Activated CD4-positive, CD25-positive, alpha-beta regulatory T cell treated with anti-CD3 and anti-CD28 coated beads, Interleukin-2, amount 50 U/mL, for 72 hours (primary cell): ENCODE measurements at places on chromosomes 3 and 15.
A peak's percentile ranks its signal among the peaks of the same experiment; 100 is the strongest.

DNA sequence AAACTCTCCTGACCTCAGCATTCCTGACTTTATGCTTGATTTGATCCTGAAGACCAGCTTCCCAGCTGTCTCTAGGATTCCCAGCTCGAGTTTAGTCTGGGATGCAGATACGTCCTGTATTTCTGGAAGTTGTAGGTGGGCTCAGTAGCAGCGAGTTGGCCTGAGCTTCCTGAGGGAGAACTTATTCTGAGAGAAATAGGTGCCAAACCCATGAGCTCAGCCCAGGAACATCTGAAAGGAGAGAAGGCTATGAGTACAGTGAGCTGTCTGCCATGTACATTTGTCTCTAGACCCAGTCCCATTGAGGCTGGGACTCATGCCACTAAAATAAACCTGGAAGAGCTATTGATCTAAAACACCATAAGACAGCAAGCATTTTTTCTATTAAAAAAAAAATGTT is 36.6 kb upstream of the SLC9A9 start:
- DNase-seq, result no peak

GRCh38 chr3:49648354-49649019 is 25.7 kb upstream of the APEH start:
- DNase-seq, result no peak

DNA sequence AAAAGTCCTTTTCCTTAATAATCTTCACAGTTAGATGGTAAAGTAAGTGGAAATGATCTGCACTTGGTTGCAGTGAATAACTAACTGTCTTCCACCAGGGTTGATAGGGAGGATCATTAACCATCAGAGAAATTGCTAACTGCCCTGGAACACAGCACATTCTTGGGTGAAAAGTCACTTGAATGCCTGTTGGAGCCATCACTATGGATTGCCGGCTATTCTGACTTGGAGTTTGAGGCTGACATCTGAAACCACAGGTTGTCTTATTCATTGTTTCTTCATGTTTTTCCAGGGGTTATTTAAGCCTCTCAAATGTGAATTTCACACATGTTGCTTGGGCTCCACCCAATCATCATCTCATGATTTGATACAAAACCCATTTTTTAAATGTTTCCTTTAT is 901.4 kb downstream of the MCTP2 start:
- DNase-seq, result no peak

DNA sequence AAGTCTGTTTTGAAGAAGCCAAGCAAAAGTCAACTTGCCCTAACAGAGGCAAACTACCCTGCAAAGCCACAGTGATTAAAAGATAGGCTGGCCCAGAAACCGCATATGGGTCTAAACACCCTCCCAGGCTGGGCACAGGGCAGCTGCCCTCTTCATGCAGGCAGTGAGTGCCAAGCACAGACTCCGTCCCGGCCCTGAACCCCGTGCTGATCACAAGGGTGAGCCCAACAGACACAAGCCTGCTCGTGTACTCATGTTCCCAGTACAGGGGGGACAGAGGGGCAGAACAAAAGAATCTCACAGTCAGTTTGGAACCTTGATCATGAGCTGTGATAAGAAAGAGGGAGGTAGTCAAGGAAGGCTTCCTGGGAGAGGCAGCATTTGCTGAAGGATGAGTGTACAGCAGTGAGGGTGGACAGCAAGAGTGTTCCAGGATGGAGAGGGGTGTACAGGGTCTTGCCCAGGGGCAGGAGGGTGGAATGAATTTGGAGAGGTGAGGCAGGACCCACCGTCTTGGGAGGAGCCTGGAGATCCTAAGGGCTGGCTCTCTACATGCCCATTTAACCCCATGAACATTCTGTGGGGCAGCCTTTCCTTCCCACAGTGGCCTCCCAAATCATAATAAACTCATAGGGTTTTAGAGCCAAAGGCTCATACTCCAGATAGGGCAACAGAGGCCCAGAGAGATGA is 43.2 kb upstream of the PRR23E start:
- DNase-seq, result no peak

GRCh38 chr3:160140756-160141155 is 84.5 kb upstream of the C3orf80 start:
- no peak for DNase-seq

GRCh38 chr3:159977295-159977694 is 11.3 kb upstream of the IL12A start:
- DNase-seq, result no peak

DNA sequence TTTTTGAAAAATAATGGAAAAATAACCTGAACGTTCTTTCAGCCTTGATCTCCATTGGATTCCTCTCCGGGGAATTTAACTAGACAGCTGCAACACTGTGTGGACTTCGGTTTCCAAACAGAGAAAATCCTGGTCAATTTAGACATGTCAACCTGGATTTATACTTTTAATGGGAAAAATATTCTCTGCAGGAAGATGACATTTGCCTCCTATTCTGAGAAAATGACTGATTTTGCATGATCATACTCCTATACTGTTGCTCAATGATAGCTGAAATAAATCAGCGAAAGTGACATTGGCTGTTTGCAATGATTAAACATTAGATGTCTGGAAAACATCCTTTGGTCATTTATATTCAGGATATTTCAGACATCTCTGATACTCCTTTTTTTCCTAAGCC is 94.8 kb downstream of the GABRG3 start:
- no peak for DNase-seq

DNA sequence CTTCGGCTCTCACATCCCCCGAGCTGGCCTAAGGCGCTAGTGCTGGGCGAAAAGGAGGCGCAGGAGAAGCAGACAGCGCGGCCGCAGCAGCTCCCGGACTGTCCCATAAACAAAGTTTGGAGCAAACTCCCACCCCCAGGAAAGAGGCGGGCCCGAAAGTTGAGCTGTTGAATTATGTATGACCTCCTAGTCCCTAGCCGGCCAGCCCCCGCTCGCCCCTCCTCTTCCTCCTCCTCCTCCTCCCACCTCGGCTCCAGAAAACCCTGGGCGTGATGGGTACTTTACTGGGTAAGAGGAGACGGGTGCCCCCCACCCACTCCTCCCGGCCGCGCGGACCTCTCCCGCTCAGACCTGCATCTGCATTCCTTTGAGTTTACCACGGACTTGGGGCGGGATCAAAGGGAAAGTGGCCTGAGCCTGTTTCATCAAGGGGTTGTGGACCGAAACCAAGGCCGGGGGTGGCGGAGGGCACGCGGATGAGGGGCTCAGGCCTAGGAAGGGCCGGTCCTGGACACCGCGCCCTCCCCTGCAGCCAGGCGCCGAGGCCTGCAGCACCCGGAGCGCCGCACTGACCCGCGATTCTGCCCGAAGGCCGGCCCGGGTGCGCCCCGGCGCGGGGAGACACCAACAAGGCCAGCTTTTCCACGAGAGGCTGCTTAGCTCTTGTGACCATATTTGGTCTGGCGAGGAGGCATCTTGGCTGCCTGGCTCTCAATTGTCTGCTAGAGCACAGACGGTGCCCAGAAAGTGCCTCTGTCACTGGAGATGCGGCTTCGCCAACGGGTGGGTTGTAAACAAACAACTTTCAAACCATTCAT is at the start of gene WWTR1:
Gene WWTR1 (minus strand): TSS at position 100 of the 818 bp plus-strand sequence. CDS start 719 bp downstream, outside the sequence.
- peak; percentile 44 for DNase-seq

DNA sequence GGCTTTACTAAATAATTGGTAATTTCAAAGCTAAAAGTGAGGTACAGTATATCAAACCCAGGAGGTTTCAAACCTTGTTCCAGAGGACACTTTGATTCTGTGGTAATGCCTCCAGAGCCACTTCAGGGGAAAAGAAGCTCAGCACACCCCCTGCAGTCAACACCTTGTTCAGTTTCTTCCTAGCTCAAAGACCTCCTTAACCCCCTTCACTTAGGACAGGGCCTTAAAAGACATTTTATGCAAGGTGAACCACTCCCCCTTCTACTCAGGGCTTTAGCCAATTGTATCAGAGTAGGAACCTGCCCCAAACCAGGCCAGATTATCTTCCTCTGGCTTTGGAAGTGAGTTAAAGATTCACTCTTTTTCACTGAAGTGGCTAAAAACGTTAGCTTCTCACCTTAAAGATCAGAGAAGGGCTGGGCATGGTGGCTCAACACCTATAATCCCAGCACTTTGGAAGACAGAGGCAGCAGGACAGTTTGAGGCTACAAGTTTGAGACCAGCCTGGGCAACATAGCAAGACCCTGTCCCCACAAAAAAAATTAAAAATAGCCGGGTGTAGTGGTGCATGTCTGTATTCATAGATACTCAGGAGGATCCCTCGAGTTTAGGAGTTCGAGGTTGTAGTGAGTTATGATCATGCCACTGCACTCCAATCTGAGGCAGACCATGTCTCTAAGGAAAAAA is 3.4 kb downstream of the DENND6A start:
- no peak for DNase-seq

DNA sequence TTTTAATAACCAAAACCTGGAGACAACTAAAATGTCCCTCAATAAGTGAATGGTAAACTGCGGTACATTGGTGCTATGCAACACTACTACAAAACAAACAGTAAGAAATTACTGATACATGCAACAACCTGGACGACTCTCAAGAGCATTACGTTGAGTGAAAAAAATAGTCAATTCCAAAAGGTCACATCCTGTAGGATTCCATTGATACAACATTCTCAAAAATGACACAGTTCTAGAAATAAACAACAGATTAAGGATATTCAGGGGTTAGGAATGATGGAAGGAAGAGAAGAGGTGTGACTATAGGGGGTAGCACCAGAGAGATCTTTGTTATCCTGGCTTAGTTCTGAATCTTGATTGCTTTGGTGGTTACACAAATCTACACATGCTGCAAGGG is 72.2 kb downstream of the ZNF148 start:
- no peak for DNase-seq

- DNase-seq, result no peak
Measured at GRCh38 chr3:72421126-72421525, 427.1 kb downstream of the SHQ1 start.

GRCh38 chr3:16249336-16249735 is 15.4 kb downstream of the DPH3 start:
- no peak for DNase-seq

DNA sequence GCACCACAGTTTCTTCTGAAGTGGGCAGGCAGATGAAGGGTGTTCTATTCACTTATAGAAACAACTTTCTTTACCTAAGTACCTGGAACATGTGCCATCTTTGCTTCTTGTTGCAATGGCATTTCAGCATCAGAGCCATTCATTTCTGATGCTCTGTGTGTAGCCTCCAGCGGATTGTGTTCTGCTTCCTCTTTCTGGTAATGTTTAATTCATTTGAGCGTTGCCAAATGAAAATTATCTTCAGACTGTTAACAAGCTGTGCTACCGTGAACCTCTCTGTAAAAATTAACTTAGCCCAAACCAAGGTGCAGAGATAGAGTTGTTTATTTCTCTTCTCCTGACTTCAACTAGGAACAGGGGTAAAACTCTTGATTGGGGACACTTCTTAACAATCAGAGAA is 302.0 kb downstream of the EDEM1 start:
- DNase-seq, result no peak

DNA sequence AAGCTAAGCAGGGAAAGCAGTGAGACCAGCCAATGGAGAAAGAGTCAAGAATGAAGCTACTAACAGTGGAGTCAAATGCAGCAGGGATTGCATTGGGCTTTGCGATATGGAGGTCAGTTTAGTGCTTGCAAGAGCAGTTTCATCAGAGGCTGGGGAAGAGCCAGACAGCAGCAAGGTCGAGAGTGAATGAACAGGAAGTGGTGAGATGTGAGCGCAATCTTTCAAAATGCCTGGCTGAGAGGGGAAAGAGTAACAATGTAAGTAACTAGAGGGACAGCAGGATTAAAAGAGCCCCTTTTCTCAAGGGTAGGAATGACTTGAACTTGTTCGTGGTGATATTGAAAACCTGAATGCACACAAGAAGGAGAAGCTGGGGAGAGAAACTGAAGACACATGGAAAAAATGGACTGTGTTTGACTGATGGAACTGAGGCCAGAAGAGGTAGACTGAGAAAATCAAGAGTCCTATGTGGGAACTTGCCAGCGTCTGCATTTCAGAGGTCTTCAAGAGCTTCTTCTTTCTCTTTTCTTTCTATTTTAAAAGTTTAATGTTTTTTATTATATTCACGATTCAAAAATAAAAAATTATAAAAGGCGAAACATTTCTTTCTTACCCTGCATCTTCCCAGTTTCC is 30.6 kb upstream of the GPR160 start:
- no peak for DNase-seq

- DNase-seq, result no peak
Measured at GRCh38 chr3:8095724-8096123, 405.9 kb upstream of the LMCD1 start.

DNA sequence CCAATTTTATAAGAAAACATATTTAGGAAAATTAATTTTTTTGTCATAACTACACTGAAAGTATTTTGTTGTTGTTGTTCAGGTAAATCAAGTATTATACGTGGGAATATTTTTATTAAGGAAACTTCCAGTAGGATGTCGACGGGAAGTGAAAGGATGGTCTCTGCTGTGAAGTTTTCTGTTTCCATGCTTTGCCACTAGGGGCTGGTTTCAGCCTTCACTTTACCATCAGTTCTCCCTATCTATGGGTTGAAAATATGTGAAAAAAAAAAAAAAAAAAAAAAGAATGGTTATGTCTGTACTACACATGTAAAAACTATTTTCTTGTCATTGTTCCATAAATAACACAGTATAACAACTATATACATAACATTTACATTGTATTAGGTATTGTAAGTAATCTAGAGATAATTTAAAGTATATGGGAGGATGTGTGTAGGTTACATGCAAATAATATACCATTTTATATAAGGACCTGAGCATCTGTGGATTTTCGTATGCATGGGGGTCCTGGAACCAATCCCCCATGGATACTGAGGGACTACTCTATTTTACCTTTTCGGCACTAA is 136.7 kb downstream of the SMAD6 start:
- no peak for DNase-seq

GRCh38 chr3:73315706-73316105 is 254.2 kb downstream of the EBLN2 start:
- no peak for DNase-seq

DNA sequence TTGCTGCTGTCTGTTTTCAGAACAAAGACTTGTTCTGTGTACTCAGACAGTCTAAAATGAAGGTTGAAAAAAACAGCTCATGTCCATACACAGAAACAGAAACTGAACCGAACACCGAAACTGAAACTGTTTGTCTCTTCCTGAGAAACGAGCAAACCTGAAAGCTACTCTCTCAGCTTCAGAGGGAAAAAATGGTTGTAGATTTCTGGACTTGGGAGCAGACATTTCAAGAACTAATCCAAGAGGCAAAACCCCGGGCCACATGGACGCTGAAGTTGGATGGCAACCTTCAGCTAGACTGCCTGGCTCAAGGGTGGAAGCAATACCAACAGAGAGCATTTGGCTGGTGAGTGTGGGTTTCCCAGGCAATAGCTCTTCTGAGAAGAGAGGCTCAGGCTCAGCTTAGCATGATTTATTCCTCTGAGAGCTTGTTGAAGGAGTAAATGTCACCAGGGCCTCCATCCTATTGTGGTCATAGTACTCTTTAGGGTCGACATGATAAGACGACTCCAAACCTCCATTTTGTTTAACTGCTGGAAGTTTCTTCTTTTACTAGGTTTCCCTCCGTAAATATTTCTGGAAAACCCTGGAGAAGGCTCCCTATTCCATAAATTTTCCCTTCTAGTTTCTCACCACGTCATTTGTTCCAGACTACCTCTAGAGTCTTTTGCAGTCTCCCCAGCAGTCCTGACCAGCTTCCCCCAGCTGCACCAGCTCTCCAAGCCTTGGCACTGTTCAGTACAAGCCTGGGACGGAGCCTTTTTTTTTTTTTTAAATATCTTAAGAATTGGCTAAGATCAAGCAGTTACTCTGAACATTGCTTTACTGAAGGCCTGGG is at the start of gene RTP4:
Gene RTP4 (plus strand): TSS at position 135 of the 838 bp plus-strand sequence. CDS start 57 bp downstream, at position 192.
- peak; percentile 43 for DNase-seq

GRCh38 chr3:23166845-23167244 is 36.3 kb upstream of the UBE2E2 start:
- DNase-seq, result no peak
